Posterior cingulate gyrus (tissue), 11 donors: ENCODE measurements at places on chromosomes 2 and 18.

DNA sequence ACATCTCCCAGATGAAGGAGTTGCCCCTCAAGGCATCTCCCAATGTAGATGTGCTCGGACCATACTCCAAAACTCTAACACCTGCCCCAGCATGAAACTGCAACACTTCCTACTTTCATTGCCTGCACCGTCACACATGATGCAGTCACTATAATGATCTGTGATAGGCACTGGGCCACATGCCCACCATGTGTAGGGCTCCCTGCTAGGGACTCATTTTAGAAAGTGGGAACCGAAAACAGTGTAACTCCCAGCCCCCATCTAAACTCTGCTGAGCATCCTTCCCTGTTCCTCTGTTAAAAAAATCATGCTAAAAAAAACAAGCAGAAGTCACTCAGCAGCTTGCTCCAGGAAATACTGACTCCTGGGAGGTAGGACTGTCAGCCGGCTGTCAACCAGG lies 496.1 kb upstream of the RAB6C start:
- no peak for DNase-seq

GRCh38 chr2:65277791-65278483 lies 50.3 kb downstream of the ACTR2 start:
- DNase-seq = no peak

- no peak for DNase-seq
These were observed 93.4 kb downstream of the PPP1R1C start for GRCh38 chr2:182078988-182079602.

DNA sequence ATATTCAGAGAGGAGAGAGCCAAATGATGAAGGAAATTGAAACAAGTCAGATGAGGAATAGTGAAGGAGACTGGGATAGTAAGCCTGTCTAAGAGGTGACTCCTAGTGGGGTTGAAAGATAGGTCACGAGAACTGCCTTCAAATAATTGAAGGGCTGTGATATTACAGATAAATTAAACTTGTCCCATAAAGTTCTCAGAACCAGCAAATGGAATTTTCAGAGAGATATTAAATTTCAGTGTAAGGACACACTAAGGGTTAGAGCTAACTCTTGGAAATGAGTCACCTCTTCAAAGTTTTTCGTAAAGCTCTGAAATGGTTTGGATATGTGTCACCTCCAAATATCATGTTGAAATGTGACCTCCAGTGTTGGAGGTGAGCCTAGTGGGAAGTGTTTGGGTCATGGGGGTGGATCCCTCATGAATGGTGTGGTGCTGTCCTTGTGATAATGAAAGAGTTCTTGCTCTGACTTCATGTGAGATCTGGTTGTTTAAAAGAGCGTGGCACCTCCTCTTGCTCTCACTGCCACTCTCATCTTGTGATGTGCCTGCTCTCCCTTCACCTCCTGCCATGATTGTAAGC lies 87.3 kb downstream of the BABAM2 start:
- DNase-seq = no peak

- peak; percentile 11 for DNase-seq
These were observed 784.1 kb upstream of the FANCL start for GRCh38 chr2:59025157-59025757.

- DNase-seq = peak; percentile 40
These were observed 4.9 kb upstream of the GPC1 start for GRCh38 chr2:240430595-240430994.

DNA sequence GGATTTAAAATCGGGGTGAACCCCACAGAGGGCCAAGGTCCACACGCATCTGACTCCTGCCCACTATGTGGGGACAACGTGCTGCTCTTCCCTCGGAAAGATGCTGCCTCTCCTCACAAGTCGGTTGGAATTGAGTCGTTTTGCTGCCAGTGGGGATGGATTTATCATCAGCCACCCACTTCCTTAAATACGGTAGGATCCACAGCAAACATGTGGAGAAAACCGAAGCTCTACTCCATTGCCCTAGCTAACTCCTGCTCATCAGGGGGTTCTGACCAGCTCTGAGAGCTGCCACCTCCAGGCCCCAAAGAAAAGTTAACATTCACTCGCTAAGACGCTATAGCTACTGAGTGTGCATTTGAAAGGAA lies 80.9 kb downstream of the CHRNA1 start:
- DNase-seq = no peak

DNA sequence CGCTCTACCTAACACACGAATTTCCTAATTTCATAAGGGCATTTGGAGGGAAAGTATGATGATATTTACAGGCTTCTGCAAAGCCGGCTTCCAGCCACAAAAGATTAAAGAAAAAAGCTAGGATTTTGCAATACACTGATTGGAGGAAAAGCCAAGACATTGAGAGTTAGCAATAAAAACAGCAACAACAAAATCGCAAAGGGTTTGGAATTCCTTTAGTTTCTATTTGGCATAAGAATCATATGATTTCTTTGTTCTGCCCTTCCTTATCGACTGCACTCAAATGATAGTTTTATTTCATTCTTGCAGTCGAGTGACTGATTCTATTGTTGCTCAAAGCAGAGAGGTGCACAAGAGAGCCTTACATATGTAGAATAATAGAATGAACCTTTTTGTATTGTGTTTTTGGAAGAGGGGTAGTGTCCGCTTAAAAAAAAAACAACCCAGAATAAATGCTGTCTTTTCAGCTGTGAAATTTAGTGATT lies 3.9 kb upstream of the ZNF532 start:
- DNase-seq = no peak

- DNase-seq = no peak
These were observed 74.8 kb downstream of the EMX1 start for GRCh38 chr2:72991980-72992733.

GRCh38 chr2:176002688-176003210 lies 682 bp upstream of the LNPK start:
- peak; percentile 11 for DNase-seq

- DNase-seq = no peak
These were observed 97.8 kb upstream of the PMAIP1 start for GRCh38 chr18:59802031-59802430.

DNA sequence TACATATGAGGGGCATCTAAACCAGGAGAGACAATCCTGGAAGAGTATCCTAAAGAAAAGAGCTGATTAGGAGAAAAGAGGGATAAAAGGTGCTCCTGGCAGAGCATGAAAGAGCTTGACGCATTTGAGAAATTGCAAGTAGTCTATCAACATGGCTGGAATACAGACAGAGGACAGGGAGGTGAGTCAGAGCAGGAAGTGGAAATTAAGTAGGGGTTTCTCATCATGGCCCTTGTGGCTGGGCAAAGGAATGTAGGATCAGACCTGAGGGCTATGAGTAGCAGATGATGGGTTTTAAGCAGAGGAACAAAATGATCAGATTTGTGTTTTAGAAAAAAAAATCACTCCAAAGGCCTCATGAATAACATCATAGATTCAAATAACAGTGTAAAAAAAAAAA lies 49.2 kb upstream of the UGP2 start:
- DNase-seq = no peak

DNA sequence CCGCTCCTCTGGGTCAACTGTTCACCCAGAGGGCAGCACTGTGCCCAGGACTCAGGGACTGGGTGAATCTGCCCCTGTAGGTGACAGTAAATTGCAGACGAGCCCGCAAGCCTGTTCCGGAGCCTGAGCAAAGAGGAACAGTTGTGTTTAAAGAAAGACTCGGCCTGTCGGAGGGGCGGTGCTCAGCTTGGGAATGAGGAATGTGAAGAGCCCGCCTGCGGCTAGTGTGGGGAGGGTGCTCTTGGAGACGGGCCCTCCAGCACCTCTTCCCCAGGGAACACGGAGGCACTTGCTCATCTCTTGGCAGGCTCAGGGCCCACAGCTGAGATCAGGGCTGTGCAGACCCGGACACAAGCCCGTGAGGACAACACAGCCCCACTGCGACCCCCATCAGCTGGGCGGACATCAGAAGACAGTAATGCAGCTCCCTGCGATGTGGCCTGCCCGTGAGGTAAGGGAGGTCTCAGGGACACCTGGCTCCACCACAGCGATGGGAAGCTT lies 299.0 kb downstream of the NDUFA10 start:
- DNase-seq = no peak

- peak; percentile 76 for DNase-seq
These were observed 199.4 kb downstream of the ZEB2 start for GRCh38 chr2:144320491-144320890.

DNA sequence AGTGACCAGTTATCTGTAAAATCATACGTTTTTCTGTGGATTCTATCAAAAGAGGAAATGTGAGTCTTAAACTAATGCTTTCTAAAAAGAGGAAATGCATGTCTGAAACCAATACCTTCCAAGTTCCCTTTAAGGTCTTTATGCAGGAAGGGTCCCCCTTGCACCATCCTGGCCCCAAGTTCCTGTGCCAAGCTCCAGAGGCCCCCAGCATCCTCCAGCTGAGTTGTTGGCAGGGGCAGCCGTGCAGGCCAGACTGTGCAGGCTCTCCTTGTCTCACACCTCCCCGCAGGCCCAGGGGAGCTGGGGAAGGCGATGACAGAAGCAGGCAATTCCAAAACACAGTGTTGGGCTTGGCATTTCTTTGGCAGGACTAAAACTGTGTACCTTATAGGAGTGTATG lies 39.2 kb downstream of the DPYSL5 start:
- no peak for DNase-seq

- DNase-seq = no peak
These were observed 39.6 kb downstream of the ASB1 start for GRCh38 chr2:238466243-238466756.

DNA sequence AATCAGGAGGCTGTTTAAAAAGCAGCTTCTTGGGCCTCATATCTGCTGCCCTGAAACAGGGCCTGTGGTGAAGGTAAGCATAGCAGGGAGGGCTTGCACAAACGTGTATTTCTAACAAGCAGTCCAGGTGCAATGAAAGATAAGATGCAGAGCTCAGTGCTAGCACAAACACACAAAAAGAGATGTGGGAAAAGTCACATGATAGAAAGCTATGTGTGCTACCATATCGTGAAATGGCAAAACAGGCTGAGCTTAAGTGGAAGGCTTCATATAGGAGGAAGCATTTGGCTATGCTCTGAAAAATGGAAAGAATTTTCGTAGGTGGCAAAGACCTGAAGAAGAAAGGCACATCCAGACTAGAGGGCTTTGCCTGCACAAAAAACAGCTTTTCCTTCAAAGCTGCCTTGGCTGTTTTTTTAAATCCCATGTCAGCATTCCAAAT lies 10.2 kb downstream of the RSAD2 start:
- no peak for DNase-seq

DNA sequence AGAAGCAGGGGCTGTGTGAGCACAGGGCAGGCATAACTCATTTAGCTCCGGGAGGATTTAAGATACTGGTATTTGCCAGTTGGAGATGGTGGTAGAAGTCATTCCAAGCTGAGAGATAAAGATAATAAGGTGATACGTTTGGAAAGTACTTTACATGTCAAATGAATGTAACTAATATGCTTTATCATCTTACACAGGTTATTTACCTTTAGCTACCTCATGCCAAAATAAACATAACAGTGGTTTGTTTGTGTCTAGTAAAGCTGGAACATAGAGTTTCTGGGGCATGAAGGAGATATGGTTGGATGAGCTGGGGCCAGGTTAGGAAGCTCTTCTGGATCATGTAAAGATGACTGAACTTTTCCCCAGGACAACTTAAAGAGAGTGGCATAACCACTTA lies 126.9 kb upstream of the PIK3C3 start:
- no peak for DNase-seq

- no peak for DNase-seq
These were observed 37.3 kb upstream of the C18orf32 start for GRCh38 chr18:49524349-49524748.

DNA sequence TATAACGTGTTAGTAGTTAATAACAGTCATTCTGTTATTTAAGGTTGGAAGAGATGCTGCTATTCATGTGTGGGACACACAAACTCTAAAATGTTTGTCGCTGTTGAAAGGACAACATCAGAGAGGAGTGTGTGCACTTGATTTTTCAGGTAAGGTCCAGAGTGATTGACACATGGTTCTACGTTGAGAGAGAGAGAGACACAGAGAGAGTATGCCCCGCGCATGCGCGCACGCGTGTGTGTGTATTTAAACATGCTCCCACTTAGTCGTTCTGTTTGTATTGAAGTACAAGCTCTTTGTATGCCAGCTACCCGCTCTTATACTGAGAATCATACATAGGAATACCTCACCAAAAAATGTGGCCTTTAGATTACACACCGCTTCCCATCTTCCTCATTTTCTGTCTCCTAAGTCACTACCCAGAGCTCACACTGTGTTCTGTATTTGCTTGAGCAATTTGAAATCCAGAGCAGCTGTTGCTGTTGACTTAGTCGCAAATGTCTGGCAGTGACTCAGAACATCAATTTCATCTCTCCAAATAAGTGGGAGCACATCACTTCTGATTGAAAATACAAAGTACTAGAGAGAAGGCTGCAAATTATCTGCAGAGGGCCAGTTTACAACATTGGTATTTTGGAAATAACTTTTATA lies 148.1 kb downstream of the EML6 start:
- no peak for DNase-seq

GRCh38 chr2:33272001-33272400 lies 204.4 kb upstream of the RASGRP3 start:
- no peak for DNase-seq

DNA sequence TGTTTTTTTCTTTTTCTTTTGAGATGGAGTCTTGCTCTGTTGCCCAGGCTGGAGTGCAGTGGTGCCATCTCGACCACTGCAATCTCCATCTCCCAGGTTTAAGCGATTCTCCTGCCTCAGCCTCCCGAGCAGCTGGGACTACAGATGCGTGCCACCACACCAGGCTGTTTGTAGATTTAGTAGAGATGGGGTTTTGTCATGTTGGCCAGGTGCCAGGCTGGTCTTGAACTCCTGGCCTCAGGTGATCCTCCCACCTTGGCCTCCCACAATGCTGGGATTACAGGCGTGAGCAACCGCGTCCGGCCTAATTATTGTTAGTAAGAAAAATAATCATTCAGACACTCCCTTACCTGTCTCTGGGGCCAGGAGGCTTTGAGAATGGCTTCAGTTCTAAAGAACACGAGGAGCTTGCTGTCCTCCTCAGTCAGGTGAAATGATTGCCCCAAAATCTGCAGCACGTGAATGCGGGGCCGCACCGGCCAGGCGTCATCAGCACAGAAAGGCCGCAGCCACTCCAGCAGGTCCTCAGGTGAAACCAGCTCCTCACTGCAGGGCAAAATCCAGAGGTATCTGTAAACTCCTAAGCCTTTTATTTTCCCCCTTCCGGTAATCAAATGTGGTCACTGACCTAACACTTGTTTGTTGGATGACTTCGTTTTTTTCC lies 342.6 kb downstream of the NBAS start:
- DNase-seq = peak; percentile 58

DNA sequence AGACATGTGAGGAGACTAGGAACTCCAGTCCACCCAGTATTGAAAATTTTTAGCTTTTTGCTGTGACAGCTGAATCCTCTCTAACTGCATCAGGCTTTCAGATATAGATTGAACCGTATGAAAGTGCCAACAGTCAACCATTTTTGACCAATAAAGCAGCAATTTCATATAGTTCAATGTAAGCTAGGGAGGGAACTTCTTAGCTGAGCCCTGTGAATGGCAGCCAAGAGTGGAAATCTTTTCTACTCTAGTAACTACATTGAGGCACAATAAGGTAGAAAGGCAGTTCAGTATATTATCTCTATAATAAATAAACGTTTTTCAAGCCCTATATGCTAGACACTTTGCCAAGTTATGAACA lies 96.3 kb upstream of the TANK start:
- DNase-seq = no peak
